Neural crest cell (in vitro differentiated cells): ENCODE measurements at places on chromosomes 12 and 14. TPM values are rescaled to one million over a fixed set of nuclear protein-coding genes. Genes with fewer than 3 reads are reported as not detected.

TTC9 gene
- total RNA-seq = 3.7 and 4.2 TPM in 2 replicates

KCNK10 gene
- total RNA-seq = 8.5 and 11.5 TPM in 2 replicates

KLRD1 gene
- 0.12 TPM in 1 of 2 replicates, not detected in the other for total RNA-seq

SPIC gene
- not detected in 2 replicates for total RNA-seq

OR6S1 gene
- total RNA-seq = not detected in 2 replicates

GAS2L3 gene
- total RNA-seq = 34.1 and 36.2 TPM in 2 replicates

BEGAIN gene
- 3.0 and 4.8 TPM in 2 replicates for total RNA-seq

RNASE1 gene
- 6.4 and 9.7 TPM in 2 replicates for total RNA-seq

DTX1 gene
- total RNA-seq = 8.1 and 8.4 TPM in 2 replicates

TMPRSS12 gene
- total RNA-seq = not detected in 2 replicates

ST8SIA1 gene
- total RNA-seq = 62.7 and 64.7 TPM in 2 replicates

TEP1 gene
- total RNA-seq = 12.7 and 13.7 TPM in 2 replicates

GSC gene
- total RNA-seq = not detected in 2 replicates

RNF212B gene
- not detected in 2 replicates for total RNA-seq

FBXO33 gene
- 8.6 and 8.9 TPM in 2 replicates for total RNA-seq

TOMM20L gene
- total RNA-seq = 0.42 and 0.52 TPM in 2 replicates

LDHB gene
- 1,356 and 1,383 TPM in 2 replicates for total RNA-seq

CLEC7A gene
- total RNA-seq = not detected in 2 replicates

SERPINA9 gene
- total RNA-seq = not detected in 2 replicates

ARMH4 gene
- 31.2 and 36.2 TPM in 2 replicates for total RNA-seq

ADAM21 gene
- total RNA-seq = not detected in 2 replicates

LAG3 gene
- total RNA-seq = 4.7 and 4.9 TPM in 2 replicates

HSPB8 gene
- total RNA-seq = 0.50 and 0.58 TPM in 2 replicates

SDR9C7 gene
- not detected in 2 replicates for total RNA-seq

POU6F1 gene
- 7.7 and 9.3 TPM in 2 replicates for total RNA-seq
